NCI-H446 treated with DMSO at 0.1 percent for 48 hours (cell line): ENCODE measurements at places on chromosomes 11 and 22.

DNA sequence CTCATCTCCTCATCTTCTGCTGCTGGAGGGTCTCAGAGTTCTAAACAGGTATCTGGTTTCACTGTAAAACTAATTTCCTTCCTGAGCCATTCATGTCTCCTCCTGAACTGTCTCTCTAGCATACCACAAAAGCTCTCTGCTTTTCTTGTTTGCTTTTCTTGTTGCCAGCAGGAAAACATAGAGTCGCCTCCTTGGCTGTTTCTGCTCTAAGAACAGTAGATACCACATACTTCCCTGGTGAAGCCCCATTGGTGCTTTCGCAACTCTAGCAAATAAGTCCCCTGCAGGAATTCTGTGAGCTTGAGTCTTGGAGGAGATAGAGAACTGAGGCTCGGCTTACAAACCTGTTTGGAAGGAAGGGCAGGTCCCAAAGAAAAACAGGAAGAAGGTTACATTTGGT, 7.0 kb downstream of the DIXDC1 start:
- no peak for DNase-seq

DNA sequence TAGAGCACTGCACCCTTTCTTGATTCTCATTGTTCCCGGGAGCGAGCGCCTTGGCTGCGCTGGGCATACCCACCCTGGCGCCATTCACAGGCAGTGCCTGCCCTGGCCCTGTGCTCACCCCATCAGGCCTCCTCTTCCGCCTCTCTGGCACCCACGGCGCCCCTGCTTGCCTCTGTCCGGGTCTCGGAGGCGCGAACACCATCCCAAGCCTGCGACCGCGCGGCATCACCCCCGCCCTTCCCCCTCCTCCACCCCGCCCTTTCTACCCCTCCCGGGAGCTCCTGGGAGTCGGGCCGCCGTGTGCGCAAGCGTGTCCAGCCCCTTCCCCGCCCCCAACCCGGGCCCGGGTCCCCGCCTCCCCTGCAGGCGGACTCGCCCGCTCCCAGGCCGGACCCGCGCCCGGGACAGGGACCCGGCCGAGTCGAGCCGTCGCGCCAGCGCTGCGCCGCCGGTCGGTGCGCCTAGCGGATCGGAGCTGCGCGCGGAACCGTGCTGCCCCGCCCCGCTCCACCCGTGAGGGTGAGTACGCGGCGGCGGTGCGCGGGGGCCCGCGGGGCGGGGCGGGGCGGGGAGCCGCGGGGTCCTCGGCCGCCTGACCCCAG, at the start of gene ST3GAL4:
Gene ST3GAL4 (plus strand): TSS at position 363 of the 602 bp plus-strand sequence. CDS start 50,470 bp downstream, outside the sequence.
- DNase-seq = peak; percentile 51

- DNase-seq = peak; percentile 67
Measured at GRCh38 chr11:111785886-111786412, 19.8 kb upstream of the PPP2R1B start.

DNA sequence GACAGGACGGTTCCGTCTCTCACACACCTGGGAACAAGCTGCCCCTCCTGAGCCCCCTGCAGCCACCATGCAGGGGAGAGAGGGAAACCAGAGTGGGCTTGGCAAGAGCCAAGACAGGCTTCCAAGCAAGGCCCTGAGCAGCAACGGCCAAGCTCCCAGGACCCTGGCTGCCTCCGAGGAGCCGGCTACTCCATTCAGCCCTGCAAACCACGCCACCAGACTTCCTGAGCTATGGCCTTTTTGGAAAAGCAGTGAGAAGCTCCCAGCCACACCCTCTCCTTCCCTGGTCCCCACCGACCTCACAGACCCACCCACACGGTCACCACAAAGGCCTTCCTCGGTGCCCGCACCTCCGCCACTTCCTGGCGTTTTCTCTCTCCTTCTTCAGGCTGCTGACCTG, 479.0 kb downstream of the BRD1 start:
- no peak for DNase-seq

DNA sequence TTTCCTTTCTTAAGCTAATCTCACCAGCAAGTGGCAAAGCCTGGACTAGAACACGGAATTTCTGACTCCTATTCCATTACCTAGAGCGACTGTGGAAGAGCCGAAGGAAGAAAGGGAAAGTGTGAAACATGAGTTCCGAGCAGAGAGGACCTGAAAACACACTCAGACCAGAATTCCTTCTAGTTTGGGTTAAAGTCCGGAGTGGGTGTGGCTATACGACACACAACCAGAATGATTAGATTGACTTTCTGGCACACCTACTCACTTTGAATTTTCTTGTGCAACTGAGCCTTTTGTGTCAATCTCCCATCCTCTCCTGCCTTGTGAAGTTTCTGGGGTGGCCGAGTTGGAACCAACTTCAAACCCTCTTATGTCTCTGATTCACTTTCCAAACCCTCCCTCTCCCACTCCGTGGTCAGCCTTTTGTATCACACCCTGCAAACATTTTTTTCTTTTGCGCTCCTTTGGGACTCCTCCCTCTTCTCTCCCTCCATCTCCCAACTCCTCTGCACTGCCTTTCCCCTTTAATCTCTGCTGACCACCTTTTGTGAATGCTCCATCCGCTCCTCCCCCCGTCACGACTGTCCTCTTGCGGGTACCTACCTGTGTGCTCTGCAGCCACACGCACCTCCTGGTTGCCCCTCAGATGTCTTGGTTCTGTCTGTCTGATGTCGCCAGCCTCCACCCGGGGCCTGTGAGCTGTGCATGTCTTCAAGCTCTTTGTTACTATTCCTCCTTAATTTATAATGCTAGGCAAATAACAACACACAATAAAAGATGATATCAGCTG, 86.3 kb upstream of the BLID start:
- DNase-seq = no peak

DNA sequence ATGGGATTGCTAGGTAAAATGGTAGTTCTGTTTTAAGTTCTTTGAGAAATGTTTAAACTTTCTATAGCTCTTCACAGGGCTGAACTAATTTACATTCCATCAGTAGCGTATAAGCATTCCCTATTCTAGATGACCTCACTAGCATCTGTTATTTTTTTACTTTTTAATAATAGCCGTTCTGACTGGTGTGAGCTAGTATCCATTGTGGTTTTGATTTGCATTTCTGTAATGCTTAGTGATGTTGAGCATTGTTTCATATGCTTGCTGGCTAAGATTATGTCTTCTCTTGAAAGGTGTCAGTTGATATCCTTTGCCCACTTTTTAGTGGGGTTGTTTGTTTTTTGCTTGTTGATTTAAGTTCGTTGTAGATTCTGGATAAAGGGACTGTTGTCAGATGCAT, 35.9 kb downstream of the MMP27 start:
- no peak for DNase-seq

- no peak for DNase-seq
Measured at GRCh38 chr11:72239849-72240460, 4.0 kb downstream of the PHOX2A start.
